ENCODE measurements at places on chromosomes 7 and 10.

- no peak for DNase-seq
Measured at GRCh38 chr7:31345421-31345820, 4.9 kb upstream of the NEUROD6 start.

GRCh38 chr7:15855525-15856109, 169.1 kb upstream of the MEOX2 start:
- DNase-seq, result no peak

- no peak for DNase-seq
Measured at GRCh38 chr10:50431133-50431532, 179.8 kb upstream of the ASAH2 start.

- peak; percentile 55 for DNase-seq
Measured at GRCh38 chr7:47578579-47579270, 3.2 kb downstream of the TNS3 start.

DNA sequence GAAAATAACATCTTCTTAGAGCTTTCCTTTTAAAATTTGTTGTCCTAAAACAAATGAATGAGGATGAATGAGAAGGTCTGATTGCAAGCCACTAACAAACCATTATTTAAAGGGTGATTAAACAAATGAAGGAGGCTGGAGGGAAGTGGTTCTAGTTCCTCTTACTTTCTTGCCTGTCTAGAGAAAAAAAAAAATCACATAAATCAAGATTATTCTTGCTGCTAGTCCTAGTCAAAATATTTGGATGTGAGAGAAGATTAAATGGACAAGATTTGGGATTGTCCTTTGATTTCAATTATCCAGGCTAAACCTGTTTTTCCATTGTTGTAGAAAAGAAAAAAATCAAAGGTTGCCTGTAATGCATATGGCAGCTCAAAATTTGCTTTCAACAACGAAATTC, 3.3 kb downstream of the SKAP2 start:
- no peak for DNase-seq

- no peak for DNase-seq
Measured at GRCh38 chr10:18424200-18424599, 227.2 kb downstream of the NSUN6 start.

Data from AG08395 (cell line).